LNCaP clone FGC (cell line): ENCODE measurements at places on chromosomes 7 and 10.

- DNase-seq, result no peak
Observed at GRCh38 chr7:37430640-37431039, 18.0 kb downstream of the ELMO1 start.

- DNase-seq, result no peak
Observed at GRCh38 chr10:45429790-45430189, 55.8 kb downstream of the ALOX5 start.

- no peak for DNase-seq
Observed at GRCh38 chr7:4175346-4175973, 506.6 kb upstream of the FOXK1 start.

DNA sequence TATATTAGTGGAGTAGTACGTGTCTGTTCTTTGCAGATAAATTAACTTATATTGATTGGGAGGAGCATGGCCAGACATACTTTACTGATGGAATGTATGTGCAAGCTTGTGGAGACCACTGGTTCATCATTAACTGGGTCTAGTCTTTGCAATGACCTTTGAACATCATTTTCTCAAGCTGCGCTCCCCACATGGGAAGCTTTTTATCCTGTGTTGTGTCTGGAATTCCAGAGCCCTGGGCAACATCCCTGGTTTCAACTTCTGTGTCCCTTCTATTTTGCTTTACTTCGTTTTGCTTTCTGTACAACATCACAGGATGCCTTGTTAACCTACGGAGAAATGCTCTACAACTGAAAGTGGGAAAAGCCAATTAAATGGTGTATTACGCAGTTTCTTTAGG lies 38.3 kb downstream of the MACROH2A2 start:
- DNase-seq, result no peak

DNA sequence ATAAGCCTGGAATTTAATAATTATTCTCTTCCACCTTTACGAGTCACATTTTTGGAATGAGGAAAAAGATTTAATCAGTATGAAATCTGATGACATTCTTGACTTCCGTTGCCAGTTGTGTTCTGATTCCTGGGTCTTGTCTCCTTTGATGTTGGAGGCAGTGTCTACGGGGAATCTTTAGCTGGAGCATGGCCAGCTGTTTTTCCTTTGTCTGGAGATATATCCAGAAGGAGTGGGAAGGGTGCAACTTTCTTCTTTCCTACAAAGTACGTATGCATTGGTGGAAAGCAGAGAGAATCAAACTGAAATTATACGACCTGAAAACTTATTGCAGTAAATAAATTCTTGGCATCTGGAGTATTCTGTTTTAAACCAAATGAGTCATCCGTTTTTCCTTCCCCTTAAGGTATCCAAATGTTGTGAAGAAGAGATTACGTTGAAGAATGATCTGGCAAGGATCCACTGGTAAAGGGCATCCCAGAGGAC lies 6.9 kb upstream of the GNG11 start:
- DNase-seq, result no peak

GRCh38 chr10:79404690-79405131 lies 40.7 kb downstream of the ZCCHC24 start:
- DNase-seq, result no peak

- DNase-seq, result peak; percentile 46
Observed at GRCh38 chr7:103856929-103857328, 132.5 kb downstream of the RELN start.

DNA sequence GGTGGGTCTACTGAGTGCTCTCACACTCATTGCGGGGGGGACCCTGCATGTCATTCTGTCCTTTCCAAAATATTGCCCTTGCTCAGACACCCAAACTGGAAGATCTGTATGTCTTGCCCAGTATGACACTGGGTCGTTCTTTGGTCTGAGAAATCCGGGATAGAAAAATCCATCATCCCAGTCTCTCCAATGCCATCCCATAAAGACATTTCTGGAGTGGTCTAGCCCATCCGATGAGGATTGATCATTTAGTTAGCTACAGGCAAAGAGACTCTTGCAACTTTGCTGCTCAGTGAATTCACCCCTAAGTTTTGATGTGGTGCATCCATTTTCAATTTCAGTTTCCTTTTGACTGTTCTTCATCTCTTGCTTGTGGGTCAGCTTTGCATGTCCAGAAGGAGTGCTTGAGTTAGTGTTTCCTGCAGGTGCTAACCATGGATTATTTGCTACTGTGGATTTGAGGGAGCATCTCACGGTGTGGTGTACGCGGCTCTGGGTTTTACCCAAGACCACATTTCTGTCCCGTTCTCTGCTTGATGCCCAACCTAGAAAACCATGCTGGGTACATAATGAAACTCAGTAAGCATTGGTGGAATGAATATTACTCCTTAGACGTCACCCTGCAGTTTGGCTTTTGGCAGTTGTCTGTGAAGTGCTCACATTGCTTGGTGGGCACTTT lies 247.0 kb upstream of the MKI67 start:
- DNase-seq, result no peak

- no peak for DNase-seq
Observed at GRCh38 chr7:44955733-44956132, 23.1 kb downstream of the MYO1G start.

- no peak for DNase-seq
Observed at GRCh38 chr10:133132473-133133291, 27.3 kb upstream of the KNDC1 start.

DNA sequence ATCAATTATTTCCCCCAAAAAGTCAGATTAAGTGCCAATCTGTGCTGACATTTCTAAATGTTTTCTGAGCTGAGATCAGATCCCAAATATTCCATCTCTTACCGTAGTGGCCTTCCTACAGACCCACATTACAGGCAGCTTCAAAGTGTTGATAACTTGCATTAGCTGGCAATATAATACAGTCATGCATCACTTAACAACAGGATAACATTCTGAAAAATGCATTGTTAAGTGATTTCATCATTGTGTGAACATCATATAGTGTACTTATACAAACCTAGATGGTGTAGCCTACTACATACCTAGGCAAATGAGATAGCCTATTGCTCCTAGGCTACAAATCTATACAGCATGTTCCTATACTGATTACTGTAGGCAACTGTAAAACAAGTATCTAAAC lies 22.4 kb downstream of the SLC25A13 start:
- no peak for DNase-seq

DNA sequence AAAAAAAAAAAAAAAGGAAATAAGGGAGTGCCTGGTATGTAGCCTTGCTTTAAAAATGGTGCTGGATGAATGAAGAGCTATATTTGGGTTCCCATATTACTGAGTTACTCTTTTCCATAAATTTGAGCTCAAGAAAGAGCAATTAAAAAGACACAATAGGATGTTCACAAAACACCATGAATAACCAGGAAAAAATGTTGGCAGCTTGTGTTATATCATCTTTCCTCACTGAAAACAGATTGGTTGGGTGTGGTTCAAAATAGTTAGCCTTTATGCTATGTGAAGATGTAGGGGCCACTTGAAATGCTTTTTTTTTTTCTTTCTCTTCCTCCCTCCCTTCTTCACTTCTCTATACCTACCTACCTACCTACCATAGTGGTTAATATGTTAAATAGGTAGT lies 256.9 kb downstream of the STK31 start:
- DNase-seq, result no peak

DNA sequence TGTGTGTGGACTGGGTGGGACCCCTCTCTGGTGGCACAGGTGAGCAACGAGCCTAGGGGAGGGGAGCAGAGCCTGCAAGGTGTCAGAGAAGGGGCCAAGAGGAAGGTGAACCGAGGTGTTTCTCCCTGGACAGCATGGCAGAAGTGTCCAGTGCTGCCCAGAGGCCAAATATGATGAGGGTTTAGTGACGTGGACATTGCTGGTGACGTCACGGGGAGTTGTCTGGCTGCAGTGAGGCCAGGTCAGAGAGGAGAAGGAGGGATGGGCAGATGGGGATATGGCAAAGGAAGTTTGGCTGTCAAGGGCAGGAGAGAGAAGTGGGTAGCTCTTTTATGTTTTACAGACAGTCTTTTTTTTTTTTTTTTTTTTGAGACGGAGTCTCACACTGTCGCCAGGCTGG lies 2.6 kb upstream of the ZNF853 start:
- no peak for DNase-seq

DNA sequence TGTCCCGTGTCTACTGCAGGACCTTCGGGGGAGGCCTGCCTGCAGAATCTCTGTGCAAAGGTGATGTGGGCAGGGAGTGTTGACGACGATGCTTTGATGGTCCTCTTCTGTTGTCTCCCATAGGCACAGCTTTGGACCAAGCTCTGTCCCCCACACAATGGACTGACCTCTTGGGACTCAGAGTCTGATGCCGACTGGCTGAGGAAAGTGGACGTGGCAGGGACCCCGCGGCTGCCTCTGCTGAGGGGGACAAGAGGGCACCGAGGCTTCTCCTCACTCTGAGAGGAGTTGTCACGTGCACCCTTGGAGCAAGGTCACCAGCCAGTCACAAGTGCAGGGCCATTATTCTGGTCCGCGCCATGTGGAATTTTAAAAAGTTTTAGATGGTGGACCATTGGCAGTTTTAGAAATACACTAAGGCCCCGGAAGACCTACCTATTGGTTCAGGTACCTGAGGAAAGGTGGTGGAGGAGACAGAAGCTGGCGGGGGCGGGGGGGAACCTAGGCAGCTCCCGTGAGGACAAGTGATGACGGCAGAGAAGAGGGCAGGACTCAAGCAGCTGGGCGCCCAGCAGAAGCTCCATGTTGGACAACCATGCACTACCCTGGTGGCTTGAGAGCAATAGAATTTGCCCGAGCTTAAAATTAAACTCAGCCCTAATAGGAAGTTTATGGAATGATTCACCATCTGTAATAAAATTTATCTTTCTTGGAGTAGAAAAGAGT lies 331.4 kb downstream of the PTPRN2 start:
- DNase-seq, result no peak

DNA sequence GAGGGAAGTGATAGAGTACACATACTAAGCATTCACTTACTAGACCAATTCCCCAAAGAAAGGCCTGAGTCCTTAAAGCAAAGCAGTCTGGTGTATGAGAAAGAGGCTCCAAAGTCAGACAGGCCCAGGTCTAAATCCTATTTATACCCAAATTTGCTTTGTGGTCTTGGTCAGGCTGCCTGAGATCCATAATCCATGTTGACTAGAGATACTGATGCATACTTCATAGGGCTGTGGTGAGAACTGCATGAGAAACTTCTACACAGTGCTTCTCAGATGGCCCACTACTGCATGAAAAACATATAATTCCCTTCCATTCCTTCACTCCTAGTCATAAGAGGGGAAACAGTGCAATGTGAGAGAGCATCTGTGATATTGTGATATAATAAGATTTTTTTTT lies 81.6 kb upstream of the SP4 start:
- DNase-seq, result no peak

GRCh38 chr7:33832271-33832721 lies 73.0 kb upstream of the BMPER start:
- no peak for DNase-seq

GRCh38 chr10:94047293-94047692 lies 53.6 kb downstream of the PLCE1 start:
- no peak for DNase-seq

DNA sequence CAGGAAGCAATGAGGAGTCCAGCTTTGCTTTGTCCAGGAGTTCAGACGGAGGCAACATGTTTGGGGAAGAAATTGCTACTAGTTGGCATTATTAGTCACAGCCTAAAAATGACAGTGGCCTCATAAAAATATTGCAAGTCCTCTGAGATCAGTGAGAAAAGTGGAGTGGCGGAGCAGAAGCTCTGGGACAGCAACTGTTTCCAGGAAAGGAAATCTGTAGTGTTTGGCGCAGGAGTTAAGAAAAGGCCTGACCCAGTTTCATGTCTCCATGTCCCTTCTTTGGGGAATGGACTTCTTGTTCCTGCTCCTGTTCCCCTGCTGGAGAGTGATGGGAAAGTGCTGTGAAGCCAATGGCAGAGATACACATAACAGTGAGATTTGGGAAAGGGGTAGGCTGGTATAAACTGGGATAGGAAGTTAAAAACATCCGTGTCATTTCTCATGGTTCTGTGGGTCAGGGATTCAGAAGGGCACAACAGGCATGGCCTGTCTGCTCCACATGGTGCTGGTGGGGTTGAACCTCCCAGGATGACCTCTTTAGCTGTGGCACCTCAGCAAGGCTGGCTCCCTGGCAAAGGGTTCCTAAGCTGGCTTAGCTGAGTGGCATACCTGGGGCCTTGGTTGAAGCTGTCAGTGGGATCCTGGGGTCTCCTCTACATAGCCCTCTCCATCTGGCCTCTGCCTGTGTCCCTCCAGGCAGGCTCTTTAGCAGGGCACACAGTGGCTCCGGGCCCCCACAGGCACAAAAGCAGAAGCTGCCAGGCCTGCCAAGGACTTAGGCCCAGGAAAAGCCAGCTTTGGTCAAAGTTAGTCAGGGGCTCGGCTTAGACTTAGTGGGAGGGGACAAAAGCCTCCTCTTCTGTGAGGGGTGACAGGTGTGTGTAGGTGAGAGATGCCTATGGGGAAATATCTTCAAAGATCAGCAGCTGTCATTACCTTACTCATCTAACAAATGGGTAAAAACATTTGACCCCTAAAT lies 77.7 kb downstream of the WDFY4 start:
- DNase-seq, result no peak

DNA sequence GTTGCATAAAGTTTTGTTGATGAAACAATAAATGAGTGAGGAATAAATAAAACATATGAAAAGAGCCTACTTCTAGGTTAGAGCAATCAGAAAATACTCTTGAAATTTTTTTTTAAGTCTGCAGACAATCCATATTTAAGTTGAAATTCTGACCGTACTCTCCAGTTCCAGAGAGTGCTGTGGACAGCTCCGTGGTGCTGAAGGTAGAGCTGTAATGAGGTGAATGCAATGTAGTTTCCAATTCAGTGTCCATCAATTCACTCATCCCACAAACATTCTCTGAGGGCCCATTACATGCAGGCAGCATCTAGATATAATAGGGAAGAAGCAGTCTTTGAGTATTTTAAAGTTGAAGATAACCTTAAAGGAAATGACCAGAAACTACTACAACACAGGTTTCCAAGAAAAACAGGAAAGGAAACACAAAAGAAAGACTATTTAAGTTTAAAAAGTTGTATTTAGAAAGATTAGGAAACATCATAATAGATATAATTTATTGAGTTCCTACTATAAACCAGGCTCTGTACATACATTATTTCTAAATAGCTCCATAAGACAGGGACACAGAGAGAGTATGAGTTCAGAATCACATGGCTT lies 44.0 kb upstream of the CRTAC1 start:
- DNase-seq, result no peak

DNA sequence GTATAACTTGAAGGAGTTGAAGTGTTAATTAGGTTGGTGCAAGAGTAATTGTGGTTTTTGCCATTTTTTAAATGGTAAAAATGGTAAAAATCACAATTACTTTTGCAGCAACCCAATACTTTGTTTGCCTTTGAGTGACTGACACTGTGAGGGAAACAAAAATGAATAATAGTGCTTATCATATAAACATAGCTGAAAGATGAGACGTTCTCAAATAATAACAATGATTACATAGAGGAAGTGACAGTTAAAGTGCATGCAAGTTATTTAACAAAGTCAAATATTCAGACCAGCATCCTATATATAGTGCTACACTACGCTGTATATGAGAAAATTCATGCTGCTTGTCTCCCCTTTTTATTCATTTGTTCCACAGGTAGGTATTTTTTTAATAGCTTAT lies 4.7 kb upstream of the HBP1 start:
- no peak for DNase-seq

DNA sequence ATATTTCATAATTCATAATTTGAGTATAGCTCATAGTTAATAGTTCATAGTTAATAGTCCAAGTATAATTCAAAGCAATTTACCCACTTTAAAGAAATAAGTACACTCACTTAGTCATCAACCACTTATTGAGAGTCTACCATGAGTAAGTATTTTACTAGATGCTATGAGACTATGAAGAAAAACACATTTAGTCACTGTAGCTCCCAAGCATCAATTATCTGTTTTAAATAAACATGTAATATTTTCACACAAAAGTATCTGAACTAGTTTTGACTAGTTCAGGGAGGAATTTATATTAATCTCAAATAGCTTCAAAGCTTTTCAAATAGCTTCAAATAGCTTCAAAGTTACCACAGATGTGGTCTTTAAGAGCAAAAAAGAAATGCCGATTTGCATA lies 119.2 kb downstream of the ANK3 start:
- no peak for DNase-seq
